ENCODE measurements at places on chromosomes 16 and 17.

- no peak for DNase-seq
These were observed 95.6 kb downstream of the GRIN2A start for GRCh38 chr16:10086620-10087019.

DNA sequence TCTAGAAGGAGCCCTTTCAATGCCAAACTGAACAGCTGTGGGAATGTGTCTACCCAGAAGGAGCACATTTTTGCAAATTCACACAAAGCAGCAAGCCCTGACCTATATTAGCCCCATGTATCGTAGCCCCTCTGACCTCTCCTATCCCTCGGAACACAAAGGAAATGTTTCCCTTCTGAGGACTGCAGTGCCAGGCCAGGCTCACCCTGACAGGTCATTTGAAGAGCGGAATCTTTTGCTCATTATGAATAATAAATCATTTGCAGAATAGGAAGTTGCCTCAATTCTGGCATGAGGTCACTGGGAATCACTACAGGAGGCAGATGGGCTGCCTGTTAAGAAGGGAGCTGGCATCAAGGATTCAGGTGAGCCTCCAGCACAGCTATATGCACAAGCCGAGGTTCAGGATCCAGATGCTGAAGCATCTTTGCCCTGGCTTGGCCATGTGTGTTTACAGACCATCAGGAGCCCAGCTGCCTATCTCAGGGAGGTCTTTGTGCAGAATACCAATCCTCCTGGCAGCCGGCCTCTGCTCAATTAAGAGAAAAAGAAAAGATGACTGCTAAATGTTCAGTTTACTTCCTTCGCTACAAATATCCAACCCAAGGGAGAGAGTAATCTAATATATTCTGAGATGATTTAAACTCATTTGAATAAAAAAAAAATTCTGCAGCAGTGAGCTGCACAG is 119.4 kb downstream of the USP31 start:
- DNase-seq: no peak

DNA sequence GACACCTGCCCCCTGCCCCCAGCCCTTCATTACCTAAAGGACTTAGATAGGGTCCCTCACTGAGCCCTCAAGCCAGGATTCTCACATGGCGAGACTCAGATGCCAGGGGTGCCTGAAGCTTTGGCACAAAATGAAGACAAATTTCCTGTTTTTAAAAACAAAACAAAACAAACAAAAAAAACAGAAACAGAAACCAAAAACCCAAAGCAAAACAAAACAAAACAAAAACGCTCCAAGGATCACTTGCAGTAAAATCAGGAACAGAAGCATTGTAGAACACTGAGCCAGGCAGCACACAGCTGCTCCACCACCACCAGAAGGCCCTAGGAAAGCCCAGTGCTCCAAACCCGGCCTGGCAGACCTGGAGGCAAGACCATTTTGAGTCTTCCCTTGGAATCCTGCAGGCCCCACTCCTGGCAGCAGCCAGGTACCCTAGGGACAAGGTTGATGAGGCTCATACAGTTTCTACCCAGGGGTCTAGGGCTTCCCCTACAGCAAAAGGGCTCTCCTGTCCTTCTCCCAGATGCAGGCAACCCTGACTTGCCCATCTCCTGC is 20.8 kb downstream of the MYO18A start:
- DNase-seq: no peak

DNA sequence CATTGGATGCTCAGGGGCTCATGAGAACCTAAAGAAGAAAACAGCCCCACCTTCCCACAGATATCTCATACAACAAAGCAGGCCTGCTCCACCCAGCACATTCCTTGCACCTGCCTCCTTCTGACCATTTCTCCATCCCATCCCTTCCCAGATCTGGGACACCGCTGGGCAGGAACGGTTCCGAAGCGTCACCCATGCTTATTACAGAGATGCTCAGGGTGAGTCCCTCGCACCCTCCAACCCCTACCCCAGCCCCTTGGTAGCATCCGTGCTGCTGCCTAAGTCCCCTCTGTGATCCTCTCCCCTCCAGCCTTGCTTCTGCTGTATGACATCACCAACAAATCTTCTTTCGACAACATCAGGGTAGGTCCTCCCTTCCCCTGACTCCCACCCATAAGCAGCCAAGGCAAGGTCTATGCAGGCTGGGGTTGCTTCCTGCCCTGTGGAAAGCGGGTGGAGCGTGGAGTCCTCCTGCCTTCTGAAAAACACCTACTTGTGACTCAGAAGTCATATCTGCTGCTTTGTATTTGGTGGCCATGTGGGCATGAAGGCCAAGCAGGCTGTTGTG is 5.4 kb upstream of the NHERF1 start:
- DNase-seq: no peak

DNA sequence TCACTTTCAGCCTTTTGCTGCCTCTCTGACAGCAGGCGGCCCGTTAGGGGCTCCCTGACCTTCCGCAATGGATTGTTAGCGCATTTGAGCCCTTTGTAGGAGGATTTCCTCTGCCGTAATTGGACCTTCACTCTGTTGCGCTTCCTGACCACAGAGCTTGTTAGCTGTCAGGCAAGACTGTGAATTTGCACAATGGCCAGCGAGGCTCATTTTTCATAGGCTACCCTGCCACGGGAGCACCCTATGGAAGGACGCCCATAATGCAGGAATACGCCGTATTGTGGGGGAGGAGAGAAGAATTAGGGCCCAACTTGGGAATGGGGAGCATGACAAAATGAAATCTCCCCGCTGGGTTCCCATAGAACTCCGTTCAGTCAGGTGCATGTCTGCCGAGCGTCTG is 205.2 kb upstream of the NLRP1 start:
- DNase-seq: no peak
